Ovary (tissue), 10 donors: ENCODE measurements at places on chromosomes 5 and 9. TPM values are rescaled to one million over a fixed set of nuclear protein-coding genes. Genes with fewer than 3 reads are reported as not detected.

PCDHB7 gene
- polyA plus RNA-seq: 3.0 TPM

SLC4A9 gene
- not detected for polyA plus RNA-seq

PCDHGA8 gene
- polyA plus RNA-seq: 0.37 TPM

FOXD4L3 gene
- not detected for polyA plus RNA-seq

FOXD1 gene
- polyA plus RNA-seq: not detected

DTWD2 gene
- 1.5 TPM for polyA plus RNA-seq

HAPLN1 gene
- 0.40 TPM for polyA plus RNA-seq

RAI14 gene
- 24.6 TPM for polyA plus RNA-seq

N4BP3 gene
- 1.3 TPM for polyA plus RNA-seq

LIFR gene
- polyA plus RNA-seq: 17.3 TPM

RNF183 gene
- not detected for polyA plus RNA-seq

HCN1 gene
- polyA plus RNA-seq: not detected

TRPM3 gene
- 0.80 TPM for polyA plus RNA-seq

SLC28A3 gene
- 0.08 TPM for polyA plus RNA-seq

LHX3 gene
- polyA plus RNA-seq: not detected

SAXO1 gene
- polyA plus RNA-seq: 0.04 TPM

TAF11L14 gene
- polyA plus RNA-seq: not detected

TMEM8B gene
- 20.6 TPM for polyA plus RNA-seq

PAX5 gene
- polyA plus RNA-seq: not detected

C5orf52 gene
- polyA plus RNA-seq: not detected

NMUR2 gene
- not detected for polyA plus RNA-seq

NUDT2 gene
- 61.4 TPM for polyA plus RNA-seq

CDK5RAP2 gene
- 61.1 TPM for polyA plus RNA-seq

UNC5A gene
- not detected for polyA plus RNA-seq

LCN9 gene
- polyA plus RNA-seq: not detected

LCN15 gene
- polyA plus RNA-seq: not detected

SOX30 gene
- polyA plus RNA-seq: 0.15 TPM

CTXN3 gene
- polyA plus RNA-seq: not detected

MED22 gene
- polyA plus RNA-seq: 8.3 TPM

CA9 gene
- polyA plus RNA-seq: 0.42 TPM

HRH2 gene
- polyA plus RNA-seq: 1.2 TPM

TMEM252 gene
- not detected for polyA plus RNA-seq

ORM2 gene
- polyA plus RNA-seq: not detected

FAM163B gene
- 0.21 TPM for polyA plus RNA-seq

PCDHGA3 gene
- 1.9 TPM for polyA plus RNA-seq

RALGDS gene
- 55.4 TPM for polyA plus RNA-seq

GRAMD2B gene
- polyA plus RNA-seq: 28.4 TPM

ADAMTS2 gene
- polyA plus RNA-seq: 9.6 TPM

DAB2IP gene
- polyA plus RNA-seq: 9.3 TPM

OSMR gene
- 47.9 TPM for polyA plus RNA-seq

ZCCHC7 gene
- polyA plus RNA-seq: 15.8 TPM

DRD1 gene
- polyA plus RNA-seq: 0.10 TPM

CTSL gene
- 161 TPM for polyA plus RNA-seq

ZNF483 gene
- polyA plus RNA-seq: 5.0 TPM

RGS7BP gene
- 5.8 TPM for polyA plus RNA-seq

KDM3B gene
- 70.1 TPM for polyA plus RNA-seq

THBS4 gene
- polyA plus RNA-seq: 9.7 TPM

AK8 gene
- 2.7 TPM for polyA plus RNA-seq

ELOVL7 gene
- 1.7 TPM for polyA plus RNA-seq
